ENCODE measurements at places on chromosomes 11 and 22.

DNA sequence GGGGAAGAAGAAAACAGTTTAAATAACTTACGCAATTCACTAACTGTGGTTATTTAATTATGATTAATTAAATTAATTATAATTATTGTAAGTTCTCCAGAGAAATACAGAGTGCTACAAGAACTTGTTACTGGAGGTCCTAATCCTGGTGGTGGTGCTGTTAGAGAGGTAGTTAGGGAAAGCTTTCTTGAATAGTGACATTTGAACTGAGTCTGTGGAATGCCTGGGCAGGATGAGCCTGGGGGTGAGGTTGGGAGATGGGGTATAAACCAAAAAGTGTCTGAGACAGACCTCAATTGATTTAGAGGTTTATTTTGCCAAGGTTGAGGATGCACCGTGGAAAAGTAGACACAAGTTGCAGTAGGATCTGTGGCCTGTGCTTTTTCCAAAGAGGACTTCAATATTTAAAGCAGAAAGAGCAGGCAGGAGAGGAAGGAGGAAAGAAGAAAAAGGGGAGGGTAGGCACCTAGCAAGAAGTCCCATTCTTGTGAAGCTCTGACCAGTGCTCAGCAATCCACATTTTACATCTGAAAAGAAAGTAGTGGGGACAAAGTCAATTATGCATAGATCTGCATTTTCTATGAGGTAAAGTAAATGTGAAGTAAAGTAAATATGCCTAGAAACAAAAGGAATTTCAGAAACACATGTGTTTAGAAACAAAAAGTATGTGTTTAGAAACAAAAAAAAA, 4.4 kb upstream of the ZNF202 start:
- no peak for DNase-seq

DNA sequence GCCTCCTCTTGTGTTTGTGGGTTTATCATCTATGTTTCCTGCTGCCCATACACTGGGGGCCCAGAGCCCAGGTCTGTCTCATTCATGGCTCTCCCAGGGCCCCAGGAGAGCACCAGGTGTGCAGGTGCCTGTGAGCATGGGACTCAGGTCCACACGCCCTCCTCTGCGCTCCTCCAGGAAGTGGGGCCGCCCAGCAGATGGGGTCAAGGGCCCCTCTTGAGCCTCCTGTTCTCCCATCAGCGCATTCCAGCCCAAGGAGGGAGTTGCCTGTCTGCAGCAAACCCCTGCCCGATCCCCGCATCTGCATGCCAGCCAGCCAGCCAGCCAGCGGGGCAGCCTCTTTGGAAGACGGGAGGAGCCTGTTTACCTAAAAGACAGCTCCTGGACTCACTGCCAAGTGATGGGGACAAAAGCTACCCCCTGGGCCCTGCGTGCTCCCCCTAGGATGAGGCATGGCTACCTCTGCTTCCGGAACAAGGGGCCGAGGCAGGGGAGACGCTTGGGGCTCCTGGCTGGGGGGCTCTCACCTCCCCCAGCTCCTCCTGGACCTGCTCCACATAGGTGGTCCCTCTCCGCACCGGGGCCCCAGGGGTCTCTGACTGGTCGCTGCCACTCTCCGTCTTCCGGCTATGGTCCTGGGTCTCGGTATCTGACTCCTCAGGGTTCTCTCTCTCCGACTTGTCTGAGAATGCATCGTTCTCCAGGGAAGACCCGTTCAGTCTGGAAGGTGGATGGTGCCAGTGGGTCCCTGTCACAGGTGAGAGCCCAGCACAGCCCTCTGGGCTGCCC, 49.7 kb upstream of the CARS1 start:
- no peak for DNase-seq

GRCh38 chr22:34763496-34763895, 302.5 kb upstream of the ISX start:
- no peak for DNase-seq

DNA sequence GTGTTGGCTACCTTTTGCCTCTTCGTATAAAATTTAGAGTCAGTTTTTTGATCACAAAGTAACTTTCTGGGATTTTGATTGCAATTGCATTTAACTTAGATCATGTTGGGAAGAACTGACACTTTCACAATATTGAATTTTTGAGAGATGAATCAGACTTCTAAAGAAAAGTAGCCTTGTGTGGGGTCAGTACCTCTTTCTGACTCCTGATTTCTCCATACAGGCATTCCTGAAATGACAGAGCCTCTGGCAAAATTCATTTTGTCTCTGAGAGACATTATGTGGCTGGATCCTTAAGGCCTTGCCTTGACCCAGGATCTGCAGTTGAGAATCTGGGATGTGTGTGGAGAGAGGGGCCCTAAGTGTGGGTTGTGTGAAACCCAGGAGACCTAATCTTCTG, 37.8 kb downstream of the PPFIBP2 start:
- no peak for DNase-seq

GRCh38 chr11:74535371-74536160, 42.0 kb upstream of the LIPT2 start:
- no peak for DNase-seq

- no peak for DNase-seq
Observed at GRCh38 chr11:20002312-20003216, 157.7 kb downstream of the DBX1 start.

DNA sequence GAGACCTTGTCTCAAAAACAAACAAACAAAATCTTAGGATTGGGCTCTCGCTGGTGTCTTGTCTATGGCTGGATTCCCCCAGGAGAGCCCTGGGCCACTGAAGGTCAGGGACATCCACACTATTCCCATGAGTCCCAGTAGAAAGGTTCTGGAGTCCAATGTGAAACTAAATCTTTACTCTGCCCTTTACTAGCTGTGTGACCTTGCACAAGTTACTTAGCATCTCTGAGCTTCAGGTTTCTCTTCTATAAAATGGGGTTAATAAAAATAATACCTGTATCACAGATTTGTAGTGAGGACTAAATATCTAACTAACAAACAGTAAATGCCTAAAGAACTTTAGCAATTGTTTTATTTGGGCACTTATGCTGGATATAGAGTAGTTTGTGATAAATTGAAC, 9.0 kb downstream of the SLC43A1 start:
- no peak for DNase-seq

- no peak for DNase-seq
Observed at GRCh38 chr11:26580929-26581328, 8.9 kb upstream of the MUC15 start.

DNA sequence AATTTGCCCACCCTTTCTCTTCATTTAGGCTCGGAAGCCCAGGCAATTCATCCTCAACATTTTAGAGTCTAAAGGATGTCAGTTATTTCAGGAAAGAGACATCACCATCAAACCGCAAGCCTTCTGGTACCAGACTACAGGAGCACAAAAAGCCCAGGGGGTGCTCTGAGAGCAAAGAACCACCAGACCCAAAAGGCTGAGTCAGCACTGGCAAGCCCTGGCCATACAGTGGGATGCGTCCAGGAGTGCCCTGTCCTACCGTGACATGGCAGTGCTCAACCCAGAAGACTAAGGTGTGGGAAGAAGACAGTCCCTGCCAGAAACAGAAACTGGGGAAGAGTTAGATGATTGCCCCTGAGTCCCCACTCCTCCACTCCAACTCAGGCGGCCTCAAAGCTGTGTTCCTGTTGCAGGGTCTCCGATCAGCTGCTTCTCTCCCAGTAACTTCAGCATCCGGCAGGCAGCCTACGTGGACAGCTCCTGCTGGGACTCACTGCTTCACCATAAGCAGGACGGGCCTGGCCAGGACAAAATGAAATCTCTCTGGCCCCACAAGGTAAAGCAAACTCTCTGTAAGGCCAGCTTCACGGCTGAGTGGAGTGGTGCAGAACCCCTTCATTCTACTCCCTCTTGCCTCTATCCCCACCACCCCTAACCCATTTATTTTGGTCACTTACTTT, 1.5 kb downstream of the PANX3 start:
- DNase-seq = no peak

- no peak for DNase-seq
Observed at GRCh38 chr22:49546811-49547585, 280.7 kb downstream of the BRD1 start.

DNA sequence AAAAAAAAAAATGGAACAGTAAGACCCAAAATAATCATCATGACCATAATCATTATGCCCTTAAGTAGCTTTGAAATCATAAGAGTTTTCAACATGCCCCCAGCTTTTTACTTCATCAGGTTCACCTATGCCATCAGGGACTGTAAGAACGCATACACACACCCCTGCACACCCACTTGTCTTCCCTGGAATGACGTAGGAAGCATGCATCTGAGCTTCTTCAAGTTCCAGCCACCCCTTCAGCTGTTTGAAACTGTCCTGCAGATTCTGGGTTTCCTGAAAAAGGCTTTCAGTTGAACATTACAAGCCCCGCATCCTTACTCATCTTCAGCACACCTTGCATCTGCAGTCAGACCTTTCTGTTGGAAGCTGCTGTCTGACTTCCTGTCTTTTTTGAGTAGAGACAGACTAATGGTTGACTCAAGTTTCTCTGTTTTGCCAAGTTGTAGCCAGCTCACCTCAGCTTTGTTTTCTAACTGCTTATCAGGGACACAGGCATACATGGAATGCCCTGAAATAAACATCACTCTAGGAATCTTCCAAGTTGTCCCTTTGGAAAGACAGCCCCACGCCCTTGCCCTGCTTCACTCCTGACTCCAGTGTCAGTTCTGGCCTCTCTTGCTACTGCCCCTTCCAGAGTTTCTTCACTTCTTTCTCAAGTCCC, 37.0 kb downstream of the ARHGAP1 start:
- no peak for DNase-seq
